Stimulated activated CD4-positive, alpha-beta T cell treated with anti-CD3 and anti-CD28 coated beads, Interleukin-1b, Interleukin-23, amount 100 ng/mL, for 1 hour (primary cell): ENCODE measurements at places on chromosomes 2 and 18.

- DNase-seq, result no peak
Measured at GRCh38 chr2:118848381-118849225, 1.2 kb upstream of the EN1 start.

- DNase-seq, result no peak
Measured at GRCh38 chr2:168328421-168328820, 81.0 kb upstream of the STK39 start.

GRCh38 chr2:193841384-193842150 lies 1646.8 kb upstream of the TMEFF2 start:
- DNase-seq, result no peak

- no peak for DNase-seq
Measured at GRCh38 chr18:76627444-76627843, 132.4 kb upstream of the ZNF516 start.

DNA sequence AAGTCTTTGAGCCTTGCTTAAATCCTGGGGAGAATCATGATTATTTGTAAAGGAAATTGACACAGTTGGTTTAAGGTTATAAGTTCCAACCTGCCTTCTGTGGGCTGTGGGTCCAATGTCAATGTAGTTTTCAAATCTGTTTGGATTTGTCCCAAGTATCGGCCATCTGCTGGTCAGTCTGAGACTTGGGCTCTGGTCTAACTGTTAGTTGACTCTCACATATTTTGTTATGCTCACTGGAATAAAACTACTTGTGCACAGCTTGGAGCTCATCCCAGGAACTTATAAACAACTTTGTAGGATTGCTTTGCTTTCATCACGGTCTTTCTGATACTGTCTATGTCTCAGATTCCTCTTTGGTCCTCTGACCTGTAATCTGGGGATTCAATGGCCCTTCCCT lies 1026.2 kb upstream of the ZEB2 start:
- DNase-seq, result no peak

DNA sequence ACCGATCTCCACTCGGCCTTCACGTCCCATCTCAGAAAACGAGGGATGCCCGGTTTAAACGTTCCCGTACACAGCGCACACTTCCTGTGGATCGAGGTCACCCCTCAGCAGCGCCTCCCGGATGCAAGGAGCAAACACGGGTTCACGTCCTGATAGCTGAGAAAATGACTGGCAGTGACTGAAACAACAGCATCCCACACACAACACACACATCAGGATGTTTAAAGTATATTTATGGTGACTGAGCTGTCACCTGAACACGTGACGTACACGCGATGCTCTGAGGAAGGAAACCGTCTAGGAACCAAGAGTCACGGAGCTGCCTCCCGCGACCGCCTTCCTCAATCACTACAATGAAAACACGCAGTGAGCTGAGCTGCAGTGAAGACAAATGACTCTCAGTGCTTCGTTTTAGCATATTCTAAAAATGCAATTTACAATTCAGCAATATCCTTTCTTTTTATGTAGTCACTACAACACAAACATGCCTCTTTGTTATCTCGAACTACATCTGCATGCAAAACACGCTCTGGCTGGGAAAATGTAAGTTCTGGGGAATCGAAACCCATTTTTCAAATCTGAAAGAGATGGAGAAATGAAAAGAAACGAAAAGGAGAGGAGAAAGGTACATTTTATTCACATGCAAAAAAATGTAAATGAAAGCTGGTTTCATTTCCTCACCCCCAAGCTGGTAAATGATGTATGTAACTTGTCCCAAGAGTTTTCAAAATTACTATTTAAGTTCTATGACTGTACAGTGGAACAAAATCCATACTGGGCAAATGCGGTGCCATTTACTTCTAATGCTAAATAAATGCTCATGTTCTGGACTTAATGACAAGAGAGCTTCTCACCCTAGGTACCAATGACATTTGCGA lies 19.8 kb downstream of the HDAC4 start:
- no peak for DNase-seq

DNA sequence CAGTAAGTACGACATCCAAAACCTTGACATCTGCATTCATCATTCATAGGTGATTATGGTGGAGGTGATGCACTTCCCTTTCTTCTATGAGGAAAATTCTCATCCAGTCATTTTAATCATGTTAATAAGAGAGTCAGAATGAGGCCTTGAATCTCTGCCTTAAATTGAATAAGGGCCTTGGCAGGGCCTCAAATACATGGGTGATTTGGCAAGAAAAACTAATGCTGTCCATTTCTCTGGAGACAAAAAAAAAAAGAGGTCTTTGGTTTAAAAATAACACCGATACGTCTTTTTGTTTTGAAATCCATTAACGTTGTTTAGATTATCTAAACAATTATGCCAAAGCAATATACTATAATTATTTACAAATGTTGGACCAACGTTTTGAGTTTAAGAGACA lies 8.1 kb downstream of the COLEC12 start:
- DNase-seq, result no peak

DNA sequence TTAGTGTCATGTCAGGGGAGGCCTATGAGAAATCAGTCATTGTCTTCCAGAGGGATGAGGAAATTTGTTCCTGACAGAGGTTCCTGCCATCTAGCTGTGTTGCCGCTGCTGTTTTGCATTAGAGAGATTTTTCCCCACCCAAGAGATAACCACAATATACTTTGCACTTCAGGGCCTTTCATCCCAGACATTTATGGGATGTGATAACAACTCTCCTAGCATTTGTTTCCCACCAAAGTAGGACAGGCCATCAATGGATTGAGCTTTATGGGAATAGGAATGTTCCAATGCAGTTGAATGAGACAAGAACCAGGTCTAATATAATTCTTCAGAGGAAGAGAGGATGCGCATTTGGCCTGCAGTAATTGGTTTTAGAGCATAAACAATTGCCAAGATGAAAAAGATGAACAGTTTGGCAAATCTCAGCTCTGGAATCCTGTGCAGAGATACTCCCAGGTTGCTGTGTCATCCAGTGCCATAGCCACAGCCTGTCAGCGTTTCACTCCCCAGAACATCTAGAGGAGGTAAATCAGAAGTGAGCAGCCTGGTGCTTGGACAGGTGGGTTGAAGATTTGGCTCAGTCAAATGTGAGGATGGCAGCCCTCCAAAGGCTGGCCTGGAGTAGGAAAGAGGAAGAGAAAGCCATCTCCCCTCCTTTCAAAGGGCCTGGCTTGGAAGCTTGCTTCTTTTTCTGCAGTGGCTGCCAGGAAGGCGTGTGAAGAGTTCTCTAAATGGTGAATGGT lies 93.7 kb upstream of the SETBP1 start:
- DNase-seq, result no peak

DNA sequence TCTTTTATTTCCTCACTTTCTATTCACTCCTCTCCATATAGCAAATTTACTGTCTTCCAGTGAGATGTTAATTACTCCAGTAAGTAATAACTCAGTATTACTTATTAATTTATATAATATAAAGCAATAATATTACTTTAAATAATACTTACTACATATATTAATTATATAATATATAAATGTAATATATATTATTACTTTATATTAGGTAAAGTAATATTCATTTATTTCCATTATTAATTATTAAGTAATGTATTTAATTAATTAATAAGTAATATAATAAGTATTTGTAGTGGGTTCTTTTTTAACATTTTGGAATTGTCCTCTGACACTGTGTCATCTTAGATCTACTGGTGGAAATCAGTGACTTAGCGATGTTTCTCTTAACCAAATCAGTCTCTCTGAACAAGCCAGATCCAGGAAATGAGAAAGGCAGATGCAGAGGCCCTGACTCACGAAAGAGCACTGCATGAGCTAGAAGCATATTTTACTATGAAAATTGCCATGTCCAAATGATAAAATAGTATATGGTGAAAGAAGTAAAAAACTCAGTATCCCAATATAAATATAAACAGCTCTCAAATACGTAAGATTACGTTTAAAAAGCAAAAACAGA lies 115.9 kb downstream of the DSEL start:
- DNase-seq, result no peak

DNA sequence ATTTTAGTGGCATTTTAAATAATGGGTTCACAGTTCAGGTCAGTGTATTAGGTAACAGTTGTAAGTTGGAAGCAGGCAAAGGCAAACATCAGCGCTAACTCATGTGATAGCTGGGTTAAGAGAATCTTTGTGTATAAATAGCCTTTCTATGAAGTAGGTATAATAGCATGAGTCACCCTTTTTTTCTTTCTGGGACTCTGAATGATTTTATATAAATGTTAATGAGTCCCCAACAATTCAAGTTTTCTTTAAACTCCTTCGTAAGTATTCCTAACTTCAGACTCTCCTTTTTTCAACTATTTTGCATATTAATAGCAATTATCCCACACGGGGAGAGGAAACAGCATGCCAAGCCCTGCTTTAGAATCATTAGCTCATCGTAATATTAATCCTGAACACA lies 384.3 kb downstream of the PIK3C3 start:
- DNase-seq, result no peak

DNA sequence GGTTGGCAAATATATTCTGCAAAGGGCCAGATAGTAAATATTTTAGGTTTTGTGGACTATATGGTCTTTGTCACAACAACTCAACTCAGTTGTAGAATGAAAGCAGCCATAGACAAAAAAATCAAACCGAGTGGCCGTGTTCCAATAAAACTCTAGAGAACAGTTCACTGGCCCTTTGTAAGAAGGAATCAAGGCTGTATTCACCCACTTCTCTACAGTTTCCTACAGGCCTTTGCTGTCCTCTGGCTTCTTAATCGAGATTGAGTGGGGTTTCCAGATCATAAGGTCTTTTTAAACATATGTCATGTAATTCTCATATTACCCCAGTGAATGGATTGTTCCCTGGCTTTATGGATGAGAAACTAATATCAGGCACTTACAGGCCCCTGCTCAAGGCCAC lies 448.9 kb upstream of the ETAA1 start:
- DNase-seq, result no peak

DNA sequence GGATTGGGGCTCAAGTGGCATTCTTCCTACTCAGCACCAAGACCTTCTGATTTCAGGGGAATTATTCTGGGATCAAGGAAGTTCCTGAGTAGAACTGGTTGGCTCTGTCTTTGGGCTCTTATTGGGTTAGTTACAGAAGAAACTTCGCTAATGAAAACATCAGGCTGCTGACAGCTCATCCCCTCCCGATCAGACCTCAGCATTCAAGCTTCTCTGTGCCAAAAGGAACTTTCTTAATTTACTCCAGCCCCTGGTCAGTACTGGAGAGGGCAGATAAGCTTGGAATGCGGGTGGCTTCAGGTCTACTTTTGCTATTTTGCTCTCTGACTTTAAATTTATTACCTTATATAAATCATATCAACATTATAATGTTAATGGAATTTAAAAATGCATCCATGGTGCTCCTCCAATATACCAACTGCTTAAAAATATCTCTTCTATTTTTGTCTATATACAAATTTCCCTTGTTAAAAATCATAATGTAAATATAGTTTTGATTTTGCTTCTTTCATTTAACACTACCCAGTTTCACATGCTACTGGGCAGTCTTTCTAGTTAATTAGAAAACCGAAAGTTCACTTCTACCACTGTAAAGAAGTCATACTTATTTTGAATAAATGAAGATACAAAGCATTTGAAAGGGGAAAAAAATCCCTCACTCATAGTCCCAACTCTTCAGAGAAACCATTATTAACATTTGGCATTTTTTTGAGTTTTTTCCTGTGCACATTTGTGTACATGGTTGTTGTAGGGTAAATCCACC lies 34.4 kb downstream of the PCARE start:
- DNase-seq, result no peak

DNA sequence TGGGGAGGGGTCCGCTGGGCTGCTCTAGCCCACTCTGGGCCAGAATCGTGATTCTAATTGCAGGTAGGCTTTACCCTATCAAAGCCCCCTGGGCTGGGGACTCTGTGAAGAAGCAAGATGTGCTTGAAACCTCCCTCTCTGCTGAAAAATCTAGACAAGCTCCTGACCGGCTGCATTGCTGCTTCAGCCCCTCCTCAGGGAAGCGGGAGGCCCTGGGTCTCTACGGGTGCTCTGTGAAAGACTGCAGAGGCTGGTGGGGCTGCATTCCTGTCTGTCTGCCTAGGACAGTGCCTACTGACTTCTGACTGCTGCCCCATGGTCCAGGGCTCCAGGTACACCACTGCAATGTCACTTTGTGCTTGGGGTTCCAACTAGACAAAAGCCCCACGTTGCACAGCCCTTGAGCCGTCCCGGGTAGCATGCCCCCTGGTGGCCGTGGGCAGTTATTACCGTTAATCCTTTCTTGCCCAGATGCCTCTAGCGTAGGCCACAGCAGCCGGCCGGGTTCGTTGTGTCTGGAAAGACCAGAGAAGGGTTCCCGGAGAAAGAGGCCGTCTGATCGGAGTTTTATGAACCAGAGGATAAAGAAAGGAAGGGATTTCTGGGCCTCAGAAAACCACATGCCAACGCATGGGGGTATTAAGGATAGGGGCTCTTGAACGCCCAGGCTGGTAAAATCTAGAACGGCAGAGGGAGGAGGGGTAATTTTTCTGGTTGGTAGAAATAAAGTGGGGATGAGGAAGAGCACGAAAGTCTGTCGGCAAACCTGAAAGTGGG lies 15.9 kb upstream of the C1QL2 start:
- DNase-seq, result no peak

DNA sequence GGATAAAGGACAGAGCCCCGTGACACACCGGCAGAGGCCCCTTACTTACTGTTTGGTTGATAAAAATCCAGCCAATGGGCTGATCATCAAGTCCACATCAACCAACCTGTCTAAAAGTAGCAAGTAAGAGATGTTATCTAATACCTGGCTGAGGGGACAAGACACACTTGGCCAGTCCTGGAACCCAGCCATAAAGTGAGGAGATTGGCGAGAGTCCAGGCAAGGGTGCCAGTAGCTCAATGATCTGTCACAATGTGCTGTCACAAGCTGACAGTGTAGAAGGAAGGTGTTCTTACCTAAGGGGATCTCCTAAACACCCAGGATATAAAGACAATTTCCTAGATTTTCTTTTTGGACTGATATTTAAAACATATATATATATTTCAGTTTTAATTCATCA lies 61.7 kb upstream of the IL1R2 start:
- DNase-seq, result no peak

- no peak for DNase-seq
Measured at GRCh38 chr2:20188851-20189250, 36.1 kb downstream of the SDC1 start.

DNA sequence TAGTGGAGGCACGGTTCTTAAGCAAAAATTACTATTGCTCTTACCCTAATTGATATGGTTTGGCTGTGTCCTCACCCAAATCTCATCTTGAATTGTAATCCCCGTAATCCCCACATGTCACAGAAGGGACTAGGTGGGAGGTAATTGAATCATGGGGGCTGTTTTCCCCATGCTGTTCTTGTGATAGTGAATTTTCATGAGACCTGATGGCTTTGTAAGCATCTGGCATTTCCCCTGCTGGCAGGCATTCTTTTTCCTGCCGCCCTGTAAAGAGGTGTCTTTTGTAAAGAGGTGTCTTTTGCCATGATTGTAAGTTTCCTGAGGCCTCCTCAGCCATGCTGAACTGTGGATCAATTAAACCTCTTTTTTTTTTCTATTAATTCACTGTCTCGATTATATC lies 1691.8 kb upstream of the SLC39A10 start:
- no peak for DNase-seq

- DNase-seq, result no peak
Measured at GRCh38 chr2:20106746-20107145, 55.3 kb upstream of the LAPTM4A start.

- DNase-seq, result no peak
Measured at GRCh38 chr2:234081970-234082822, 31.7 kb downstream of the SPP2 start.

- no peak for DNase-seq
Measured at GRCh38 chr2:216071111-216071851, 10.3 kb downstream of the PECR start.
